ENCODE measurements at places on chromosomes 7 and 10.

GRCh38 chr7:727104-727805, at the start of gene PRKAR1B:
PRKAR1B (minus strand) TSS chr7:727281; CDS start chr7:711505, 15,776 bp downstream.
- peak; percentile 25 for DNase-seq

- DNase-seq = no peak
Measured at GRCh38 chr7:134922720-134923704, 63.3 kb upstream of the AGBL3 start.

- no peak for DNase-seq
Measured at GRCh38 chr7:66464059-66464458, 164.6 kb upstream of the KCTD7 start.

- DNase-seq = no peak
Measured at GRCh38 chr10:22518167-22518724, 172.9 kb downstream of the SPAG6 start.

DNA sequence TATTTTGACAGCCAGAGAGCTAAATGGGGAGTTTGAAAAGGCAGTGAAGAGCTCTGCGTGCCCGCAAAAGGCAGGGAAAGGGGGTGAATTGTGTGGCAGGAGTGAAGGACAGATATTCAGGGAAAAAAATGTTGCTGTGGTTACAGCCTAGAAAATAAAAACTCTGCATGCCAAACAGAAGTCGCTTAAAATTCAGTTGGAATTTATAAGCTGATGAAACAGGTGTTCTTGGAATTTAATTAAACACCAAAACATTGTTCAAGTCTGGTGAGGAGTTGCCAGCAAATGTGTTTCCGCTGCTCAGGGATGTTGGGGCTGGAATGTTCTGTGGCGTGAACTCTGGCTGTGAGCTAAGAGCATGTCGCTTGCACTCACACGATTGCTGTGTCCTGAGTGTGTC, 169.3 kb downstream of the ADRA2A start:
- DNase-seq = no peak

GRCh38 chr10:102227050-102227449, 951 bp downstream of the ELOVL3 start:
- peak; percentile 80 for DNase-seq

- DNase-seq = no peak
Measured at GRCh38 chr7:101166909-101167644, 1.7 kb upstream of the VGF start.

GRCh38 chr7:22945584-22945983, 68.3 kb downstream of the HYCC1 start:
- DNase-seq = no peak

GRCh38 chr10:24962995-24963394, 10.6 kb upstream of the PRTFDC1 start:
- no peak for DNase-seq

DNA sequence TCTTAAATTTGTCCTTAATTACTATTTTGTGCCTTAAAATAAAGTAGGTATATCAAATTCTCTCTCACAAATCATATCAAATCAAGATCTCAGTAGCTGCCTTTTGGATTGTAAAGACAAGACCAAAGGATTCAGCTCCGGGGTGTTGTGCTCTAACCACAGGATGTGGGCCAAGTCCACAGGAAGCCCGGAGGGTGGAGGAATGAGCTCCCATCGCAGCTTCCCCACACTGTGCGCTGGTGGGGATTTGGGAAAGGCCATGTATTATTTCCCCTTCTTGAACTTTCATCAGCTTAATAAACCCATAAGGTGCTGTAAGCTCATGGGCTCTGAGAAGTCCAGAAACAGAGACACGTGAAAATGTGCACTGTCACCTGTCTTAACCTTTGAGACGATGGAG, 241.6 kb upstream of the TCERG1L start:
- DNase-seq = no peak

DNA sequence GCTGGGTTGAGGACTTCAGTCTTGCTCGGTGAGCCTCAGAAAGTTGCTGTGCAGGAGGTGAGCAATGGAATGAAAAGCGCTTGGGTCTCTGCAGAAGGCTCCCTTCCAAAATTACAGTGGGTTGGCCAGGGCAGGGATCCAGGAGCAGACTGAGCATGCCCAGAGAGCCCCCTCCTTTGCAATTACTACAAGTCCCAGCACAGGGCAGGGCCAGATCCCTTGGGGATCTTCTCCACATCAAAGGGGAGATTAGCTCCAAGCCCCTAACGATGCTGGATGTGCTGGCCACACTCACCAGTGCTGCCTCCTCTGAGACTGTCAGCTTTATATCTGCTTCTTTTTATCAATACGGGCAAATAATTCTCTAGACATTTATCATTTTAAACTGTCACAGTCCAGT, 337.5 kb downstream of the RPS24 start:
- no peak for DNase-seq

- no peak for DNase-seq
Measured at GRCh38 chr7:111586711-111587409, 24.6 kb upstream of the IMMP2L start.

- no peak for DNase-seq
Measured at GRCh38 chr10:71382757-71383156, 14.0 kb upstream of the CDH23 start.

Measured in EH (cell line).